ENCODE measurements at places on chromosomes 7 and 10. TPM values are rescaled to one million over a fixed set of nuclear protein-coding genes. Genes with fewer than 3 reads are reported as not detected.

PYROXD2 gene
- 8.9 TPM for polyA plus RNA-seq

SLC16A12 gene
- 1.1 TPM for polyA plus RNA-seq

SYNPO2L gene
- polyA plus RNA-seq: 0.06 TPM

GRCh38 chr7:55641811-55642210, 69.5 kb upstream of the VOPP1 start:
- no peak for DNase-seq

DNA sequence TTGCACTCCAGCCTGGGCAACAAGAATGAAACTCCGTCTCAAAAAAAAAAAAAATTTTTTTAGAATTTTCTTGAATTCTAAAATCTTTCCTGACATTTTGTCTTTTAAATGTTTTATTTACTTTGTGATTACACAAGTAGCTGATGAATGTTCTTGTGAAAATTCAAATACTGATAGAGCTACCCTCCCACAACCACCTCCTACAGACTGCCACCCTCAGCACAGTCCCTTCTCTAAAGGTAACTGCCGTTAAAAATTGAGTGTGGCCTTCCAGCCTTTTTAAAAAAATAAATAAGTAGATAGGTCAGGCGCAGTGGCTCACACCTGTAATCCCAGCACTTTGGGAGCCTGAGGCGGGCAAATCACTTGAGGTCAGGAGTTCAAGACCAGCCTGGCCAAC, 15.1 kb downstream of the ENO4 start:
- no peak for DNase-seq

DNA sequence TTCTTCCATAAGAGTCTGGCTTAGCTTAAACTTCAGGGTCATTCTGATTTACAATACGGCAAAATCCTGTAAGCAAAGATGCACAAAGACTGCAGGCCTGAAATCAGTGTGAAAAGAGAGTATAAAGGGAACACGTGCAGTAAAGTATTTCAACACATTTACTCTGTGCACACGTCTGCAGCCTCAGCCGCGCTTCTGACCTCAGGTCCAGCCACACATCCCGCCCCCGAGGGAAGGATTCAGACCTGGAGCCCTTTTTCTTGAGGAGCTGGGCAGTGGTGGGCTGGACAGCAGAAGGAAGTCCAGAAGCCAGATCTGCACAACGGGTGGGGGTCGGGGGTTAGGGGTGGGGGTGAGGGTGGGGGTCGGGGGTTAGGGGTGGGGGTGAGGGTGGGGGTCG, 58.9 kb upstream of the FAM20C start:
- DNase-seq: no peak

DNA sequence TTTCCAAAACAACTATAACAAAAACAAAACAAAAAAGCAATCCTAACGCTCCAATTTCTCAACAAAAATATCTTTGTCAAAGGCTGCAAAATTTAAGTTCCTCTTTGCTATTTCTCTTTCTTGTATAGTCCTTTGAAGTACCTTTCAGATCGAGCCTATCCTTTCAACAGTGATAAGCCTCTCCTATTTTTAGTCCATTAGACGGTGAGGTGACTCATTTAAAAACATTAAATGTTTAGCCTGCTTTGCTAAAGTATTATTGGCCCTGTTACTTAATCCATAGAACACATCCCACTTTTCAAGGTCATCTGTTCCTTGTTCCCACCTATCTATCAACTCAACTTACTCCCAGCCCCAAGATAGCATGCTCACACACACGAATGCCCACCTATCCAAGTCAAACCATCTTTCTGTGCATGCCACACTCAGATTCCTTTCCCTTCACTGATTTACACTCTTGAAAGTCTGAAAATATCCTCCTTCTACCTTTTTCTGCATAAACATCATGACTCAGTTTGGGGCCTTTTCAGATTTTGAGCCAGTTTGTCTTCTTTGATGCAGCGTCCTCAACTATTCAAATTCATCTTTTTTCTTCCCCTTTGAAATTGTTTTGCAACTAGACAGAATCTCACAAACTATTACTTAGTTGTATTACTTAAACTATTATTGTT, 224.9 kb upstream of the TMEM229A start:
- DNase-seq: no peak

GRCh38 chr10:122878799-122879338, 512 bp downstream of the FAM24B start:
- DNase-seq: no peak

DNA sequence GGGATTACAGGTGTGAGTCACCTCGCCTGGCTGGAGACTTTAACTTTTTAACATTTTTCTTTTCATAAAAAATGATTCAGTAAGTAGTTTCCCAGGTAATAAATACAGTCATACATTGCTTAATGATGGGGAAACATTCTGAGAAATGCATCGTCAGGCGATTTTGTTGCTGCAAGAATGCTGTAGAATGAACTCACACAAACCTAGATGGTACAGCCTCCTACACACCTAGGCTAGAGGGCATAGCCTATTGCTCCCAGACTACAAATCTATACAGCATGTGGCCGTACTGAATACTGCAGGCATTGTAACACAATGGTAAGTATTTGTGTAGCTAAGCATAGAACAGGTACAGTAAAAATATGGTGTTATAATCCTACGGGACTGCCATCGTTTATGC, 108.5 kb upstream of the SFMBT2 start:
- no peak for DNase-seq
